ENCODE measurements at places on chromosomes 16 and 17.

DNA sequence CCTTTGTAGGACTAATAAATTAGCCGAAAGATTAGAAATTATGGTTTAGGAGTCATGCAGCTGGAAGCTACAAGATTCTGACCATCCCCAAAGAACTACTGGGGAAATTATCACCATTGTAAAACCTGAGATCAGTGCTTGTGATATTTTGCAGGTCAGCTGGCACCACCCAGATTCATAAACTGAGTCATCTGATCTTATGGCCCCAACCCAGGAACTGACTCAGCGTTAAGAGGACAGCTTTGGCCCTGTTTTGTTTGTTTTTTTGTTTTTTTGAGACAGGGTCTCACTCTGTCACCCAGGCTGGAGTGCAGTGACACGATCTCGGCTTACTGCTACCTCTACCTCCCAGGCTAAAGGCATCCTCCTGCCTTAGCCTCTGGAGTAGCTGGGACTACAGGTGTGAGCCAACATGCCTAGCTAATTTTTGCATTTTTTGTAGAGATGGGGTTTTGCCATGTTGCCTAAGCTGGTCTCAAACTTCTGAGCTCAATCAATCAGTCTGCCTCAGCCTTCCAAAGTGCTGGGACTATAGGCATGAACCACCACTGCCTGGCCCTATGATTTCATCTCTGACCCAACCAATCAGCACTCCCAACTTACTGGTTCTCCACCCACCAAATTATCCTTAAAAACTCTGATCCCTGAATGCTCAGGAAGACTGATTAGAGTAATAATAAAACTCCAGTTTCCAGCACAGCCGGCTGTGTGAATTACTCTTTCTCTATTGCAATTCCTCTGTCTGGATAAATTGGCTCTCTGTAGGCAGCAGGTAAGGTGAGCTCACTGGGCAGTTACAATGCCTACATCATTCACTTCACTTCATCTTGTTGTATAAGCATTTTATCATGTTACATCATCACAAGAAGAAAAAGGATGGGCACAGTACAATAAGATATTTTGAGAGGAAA is 79.4 kb upstream of the KSR1 start:
- no peak for DNase-seq

GRCh38 chr17:48642059-48642842 is 16.1 kb upstream of the HOXB9 start:
- no peak for DNase-seq

GRCh38 chr17:77736721-77737120 is 221.8 kb upstream of the TNRC6C start:
- no peak for DNase-seq

- DNase-seq: no peak
Measured at GRCh38 chr17:80053102-80053501, 16.7 kb downstream of the CCDC40 start.

GRCh38 chr16:85089525-85089924 is 22.7 kb downstream of the CIBAR2 start:
- no peak for DNase-seq

DNA sequence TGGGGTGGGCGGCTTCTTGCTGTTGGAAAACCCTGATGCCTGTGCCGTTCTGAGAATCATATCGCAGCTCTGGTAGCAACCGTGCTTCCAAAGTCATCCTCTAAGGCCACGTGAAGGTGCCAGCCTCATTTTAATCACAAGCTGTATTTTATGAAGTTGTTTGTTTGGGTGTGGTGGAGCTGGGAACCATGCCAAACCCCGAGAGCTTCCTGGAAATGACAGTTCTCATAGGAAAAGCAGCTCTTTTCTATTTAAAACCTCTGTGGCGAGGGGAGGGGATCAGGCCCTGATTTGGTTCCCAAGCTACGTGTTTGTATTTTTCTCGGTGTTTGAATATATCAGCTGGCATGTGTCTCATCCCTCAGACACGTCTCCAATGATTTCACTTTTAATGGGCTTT is 21.7 kb downstream of the KNOP1 start:
- DNase-seq: peak; percentile 15

DNA sequence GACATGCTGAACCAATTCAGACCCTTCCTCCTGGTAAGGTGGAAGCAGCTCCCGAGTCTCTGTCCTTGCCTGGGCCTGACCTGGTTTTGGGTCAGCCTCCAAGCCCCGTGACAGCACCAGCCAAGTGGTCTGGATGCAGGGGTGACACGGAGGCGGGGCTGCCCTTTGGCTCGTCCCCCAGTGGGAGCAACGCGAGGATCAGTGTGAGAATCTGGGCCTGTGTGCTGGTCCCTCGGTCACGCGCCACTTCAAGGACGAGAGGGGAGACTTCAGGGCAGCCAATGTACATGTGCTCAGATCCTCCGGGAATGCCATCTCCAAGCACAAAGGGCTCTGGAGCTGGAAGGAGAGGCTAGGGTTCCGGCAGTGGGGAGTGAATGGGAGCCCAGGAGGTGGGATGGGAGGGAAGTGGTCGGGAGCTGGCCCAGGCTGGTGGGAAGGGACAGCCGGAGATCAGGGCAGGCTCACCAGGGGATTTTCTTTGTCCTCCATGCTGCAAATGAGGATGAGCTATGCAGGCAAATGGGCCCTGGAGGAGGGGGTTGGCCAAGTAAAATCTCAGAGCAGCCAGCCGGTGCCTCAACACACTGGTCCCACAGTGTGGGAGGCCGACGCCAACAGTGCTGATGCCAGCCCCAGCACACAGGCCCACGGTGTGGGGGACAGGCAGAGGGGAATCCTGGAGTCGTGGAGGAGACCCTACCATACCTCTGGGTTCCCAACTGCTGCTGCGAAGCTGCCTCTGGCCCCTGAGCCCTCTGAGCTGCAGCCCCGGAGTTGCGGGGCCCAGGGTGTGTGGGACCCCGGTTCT is 4.2 kb upstream of the NDRG4 start:
- no peak for DNase-seq

DNA sequence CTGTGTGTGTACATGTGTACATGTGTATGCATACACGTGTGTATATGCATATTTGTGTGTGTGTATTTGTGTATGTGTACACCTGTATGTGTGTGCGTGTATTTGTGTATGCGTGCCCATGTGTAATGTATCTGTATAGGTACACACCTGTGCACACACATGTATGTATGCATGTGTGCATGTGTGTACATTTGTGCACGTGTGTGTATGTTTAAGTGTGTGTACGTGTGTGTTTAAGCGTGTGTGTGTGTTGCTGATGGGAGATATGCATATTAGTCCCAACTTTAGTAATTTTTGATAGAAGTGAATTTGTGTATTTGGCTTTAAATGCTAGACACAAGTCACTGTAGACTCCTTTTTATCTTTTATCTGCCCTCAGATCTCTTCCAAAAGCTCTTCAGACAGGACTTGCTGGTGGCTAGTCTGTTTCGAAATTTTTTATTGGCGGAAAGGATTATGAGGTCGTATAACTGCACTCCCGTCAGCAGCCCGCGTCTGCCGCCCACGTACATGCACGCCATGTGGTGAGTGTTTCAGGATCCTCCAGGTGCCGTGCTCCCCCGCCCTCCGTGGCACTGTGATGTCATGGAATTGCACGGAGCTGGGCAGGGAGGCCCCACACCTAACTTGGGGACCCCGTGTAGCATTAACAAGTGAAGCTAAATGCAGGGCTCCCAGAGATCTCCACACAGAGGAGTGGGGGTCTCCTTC is 168.8 kb upstream of the CHMP6 start:
- no peak for DNase-seq

DNA sequence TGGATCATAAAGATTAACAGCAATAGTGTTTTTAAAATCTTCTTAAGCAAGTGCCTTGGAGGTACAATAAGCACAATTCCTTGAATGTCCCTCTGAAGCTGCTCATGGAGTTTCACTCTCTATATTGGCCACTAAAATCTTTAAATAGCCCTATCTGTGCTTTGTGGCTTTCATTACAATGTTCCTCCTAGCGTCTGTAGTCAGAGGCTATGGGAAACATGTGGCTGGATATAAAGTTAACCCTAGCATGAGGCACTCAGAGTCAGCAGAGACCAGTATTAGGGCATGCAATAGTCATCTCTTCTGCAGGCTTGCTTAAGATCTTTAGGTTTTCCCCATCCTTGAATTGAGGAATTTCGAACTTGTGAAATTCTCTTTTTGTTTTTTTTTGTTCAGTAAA is 668.2 kb downstream of the CDH11 start:
- DNase-seq: no peak

GRCh38 chr17:78944956-78945355 is 19.8 kb upstream of the TIMP2 start:
- DNase-seq: no peak

DNA sequence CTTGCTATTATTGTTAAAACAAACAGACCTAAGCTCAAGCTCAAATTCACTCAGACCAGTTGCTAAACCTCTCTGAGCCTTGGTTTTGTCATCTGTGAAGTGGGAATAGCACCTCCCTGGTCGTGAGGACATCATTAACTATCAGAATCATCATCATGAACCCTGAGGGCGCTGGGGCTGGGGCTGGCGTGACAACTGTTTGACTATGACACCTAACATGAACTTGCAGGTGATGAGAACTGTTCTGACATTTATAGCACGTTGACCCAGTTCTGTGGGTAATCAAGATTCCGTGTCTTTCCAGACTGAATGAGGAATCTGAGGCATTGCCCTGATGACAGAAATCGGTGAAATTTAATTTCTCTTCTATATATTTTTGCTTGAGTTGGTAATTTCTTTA is 71.3 kb upstream of the CDH5 start:
- DNase-seq: no peak

GRCh38 chr17:51184124-51184523 is 17.9 kb downstream of the NME2 start:
- no peak for DNase-seq

GRCh38 chr17:17070931-17071330 is 28.7 kb downstream of the MPRIP start:
- DNase-seq: no peak

DNA sequence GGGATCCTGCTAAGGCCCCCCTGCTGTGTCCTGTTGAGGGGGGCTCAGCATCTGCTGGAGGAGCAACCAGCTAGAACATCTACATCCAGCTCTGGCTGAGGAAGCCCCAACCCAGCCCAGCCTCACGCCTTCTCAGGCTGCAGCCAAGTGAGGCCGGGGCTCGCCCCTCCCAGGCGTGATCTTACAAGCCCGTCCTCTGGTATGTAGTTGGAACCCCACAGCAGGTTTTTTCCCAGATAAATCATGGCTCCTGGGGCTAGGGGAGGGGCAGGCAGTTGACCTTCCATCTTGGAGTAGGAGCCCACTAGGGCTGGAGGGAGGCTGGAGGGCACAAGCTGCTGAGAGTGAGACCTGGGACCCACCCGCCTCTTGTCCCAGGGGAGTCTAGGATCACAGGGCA is 4.7 kb downstream of the FAM83G start:
- no peak for DNase-seq
